ENCODE measurements at places on chromosomes 12 and 14.

DNA sequence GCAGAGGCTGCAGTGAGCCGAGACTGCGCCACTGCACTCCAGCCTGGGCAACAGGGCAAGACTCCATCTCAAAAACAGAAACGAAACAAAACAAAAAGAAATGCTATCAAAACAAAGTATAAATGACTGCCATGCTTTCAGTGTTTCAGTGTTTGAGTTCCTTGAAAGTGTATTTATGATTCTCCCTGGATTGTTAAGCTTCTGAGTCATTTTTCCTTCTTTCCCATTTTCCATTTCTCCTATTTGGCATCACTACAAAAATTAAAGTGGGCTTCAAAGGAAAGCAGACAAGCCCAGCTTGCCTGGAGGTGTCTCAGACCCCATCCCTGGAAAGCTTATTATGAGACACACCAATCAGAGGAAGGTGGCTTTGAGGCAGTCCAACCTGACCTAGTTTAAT, 35.1 kb downstream of the NIN start:
- DNase-seq, result no peak

DNA sequence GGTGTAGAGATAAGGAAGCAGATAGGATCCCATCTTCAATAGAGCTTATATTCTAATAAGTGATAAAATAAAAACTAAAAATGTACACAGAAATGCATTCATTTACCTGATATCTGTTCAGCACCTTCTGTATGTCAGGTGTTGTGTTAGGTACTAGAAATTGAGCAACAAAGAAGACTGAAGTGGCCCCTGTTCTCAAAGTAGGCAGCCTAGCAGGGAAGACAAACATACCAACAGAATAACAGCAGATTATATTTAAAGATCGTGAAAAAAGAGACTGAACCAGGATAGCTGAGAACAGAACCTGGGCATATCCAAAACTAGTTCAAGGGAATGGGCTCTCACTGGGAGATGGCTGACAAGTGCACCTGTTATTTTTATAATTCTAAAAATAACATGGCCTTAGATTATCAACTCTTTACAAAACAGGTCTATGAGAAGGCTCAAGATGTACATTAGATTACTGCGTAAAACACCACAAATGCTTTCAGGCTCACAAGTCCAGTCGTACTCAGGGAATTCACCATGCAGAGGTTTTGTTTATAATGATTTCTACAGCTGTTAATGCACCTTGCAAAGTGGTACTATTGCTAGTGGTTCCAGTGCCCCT, 16.4 kb downstream of the ANO6 start:
- DNase-seq, result no peak

- no peak for DNase-seq
Measured at GRCh38 chr12:106975993-106976658, 10.8 kb downstream of the MTERF2 start.

DNA sequence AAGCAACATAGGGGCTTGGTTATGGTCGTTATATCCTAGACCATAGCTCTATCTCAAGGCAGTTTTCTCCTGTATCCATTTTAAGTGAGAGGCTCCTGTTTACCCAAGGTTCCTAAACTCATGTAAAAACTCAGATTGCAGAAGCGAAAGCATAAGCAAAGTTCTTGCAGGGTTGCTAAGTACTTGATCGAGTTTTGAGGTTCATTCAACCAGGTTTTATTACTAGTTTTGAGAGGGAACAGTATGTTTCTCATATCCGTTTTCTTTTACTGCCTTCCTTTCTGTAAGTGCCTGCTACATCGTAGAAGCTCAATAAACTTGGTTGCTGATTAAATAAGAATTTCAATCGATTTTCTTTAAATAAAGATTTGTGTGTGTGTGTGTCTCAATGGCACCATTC, 5.1 kb downstream of the AKAP3 start:
- no peak for DNase-seq

GRCh38 chr12:115998794-115999478, 278.6 kb downstream of the MED13L start:
- DNase-seq, result no peak

DNA sequence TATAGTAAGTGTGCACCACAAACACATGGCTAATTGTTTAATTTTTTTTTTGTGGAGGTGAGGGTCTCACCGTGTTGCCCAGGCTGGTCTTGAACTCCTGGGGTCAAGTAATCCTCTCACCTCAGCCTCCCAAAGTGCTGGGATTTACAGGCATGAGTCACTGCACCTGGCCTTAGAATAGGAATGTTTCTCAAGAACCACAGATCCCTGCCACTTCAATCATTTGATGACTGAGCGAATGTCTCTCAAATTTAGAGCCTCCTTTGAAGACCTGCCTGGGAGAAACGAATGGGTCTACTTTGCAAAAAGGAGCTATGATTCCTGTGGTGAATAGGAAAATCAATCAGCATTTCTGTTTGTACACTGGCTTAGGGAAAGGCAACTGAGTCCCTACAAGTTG, 33.5 kb upstream of the CHST11 start:
- no peak for DNase-seq

DNA sequence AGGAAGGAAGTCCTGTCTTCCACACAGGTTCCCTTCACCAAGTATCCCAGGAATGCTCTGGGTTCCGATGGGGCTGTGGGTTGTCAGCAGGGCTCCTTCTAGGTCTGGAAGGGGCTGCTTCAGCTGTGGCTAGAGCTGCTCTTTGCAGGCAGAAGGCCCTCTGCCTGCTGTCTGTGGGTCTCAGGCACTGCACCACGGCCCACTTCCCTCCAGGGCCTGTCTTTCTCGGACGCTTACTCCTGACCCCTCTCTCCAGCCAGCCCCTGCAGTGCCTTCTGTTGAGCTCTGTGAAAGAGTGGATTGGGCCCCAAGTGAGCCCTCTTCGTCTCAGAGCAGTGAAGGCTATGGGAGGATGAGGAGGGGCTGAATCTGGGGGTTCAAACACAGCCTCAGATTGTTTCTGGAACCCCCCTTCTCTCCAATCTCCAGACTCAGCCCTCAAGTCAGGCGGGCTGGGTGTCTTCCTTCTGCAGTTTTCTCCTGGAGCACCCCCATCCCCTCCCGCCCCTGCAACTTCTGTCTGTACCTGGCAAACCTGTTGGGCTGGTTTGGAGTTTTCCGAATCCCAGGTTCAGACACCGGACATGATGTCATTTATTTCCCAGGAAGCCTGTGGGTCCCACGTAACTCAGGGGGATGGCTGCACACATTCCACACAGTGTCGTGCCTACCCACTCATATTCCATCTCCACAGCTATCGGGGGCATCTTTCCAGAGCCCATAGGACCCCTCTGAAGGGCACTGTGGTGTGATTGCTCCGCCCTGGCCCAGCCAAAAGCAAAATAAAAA, 24.9 kb upstream of the SPPL3 start:
- DNase-seq, result no peak

GRCh38 chr12:121263206-121263935, 33.1 kb downstream of the CAMKK2 start:
- no peak for DNase-seq
